Left cardiac atrium (tissue), 4 donors: ENCODE measurements at places on chromosomes 12 and 14.
A peak's percentile ranks its signal among the peaks of the same experiment; 100 is the strongest.

DNA sequence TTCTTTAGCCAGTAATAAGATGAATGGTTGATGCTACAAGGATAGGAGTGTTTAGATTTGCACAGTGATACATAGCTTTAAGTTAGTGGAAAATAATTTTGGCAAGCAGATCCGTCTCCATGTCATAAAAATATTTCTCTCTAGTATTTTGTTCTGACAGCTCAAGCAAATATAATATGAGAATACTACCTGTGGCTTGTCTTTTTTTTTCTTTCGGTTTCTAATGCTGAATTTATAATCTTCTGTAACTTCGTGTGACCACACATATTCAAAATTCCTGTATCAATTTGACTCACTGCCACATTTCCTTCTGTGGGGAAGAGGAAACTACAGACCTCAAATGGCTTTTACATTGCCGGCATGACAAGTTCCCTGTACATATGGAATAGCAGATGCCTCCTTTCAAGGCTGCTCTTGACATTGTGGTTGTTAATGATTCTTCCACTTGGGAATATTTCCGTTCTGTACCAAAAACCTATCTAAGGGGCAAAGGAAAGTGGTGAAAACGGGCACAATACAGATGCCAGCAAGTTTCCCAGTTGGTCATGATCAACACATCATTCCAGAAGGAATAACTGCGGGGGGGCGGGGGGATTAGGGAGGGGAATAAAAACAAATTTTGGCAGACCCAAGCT, 103.6 kb upstream of the CCDC91 start:
- DNase-seq: no peak

- no peak for DNase-seq
Measured at GRCh38 chr12:109923481-109924245, 23.6 kb downstream of the TCHP start.

- DNase-seq: peak; percentile 37
Measured at GRCh38 chr12:107884769-107885694, 110.5 kb downstream of the ASCL4 start.

- DNase-seq: no peak
Measured at GRCh38 chr12:14950982-14951746, 10.2 kb downstream of the ARHGDIB start.

DNA sequence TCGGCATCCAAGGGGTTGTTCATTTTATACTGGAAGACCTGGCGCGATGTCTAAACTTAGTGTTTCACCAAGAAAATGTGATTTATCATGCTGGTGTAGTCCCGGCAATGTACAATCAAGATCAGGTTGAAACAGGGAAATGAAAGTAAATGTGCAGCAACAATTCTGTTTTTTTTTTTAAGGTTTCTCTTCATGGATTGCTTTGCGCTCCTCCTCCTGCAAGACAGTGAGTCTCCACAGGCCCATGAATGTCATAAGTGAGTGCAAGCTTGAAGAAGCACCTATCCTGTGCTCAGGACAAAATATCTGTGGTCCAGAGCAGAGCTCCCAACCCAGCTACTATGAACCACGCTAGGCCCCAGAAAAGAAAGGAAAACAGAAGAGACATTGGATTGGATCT, 143.4 kb downstream of the KCNK10 start:
- DNase-seq: no peak

GRCh38 chr12:3928538-3929184, 55.5 kb upstream of the PARP11 start:
- DNase-seq: no peak
